ENCODE measurements at places on chromosomes 11 and 22.

DNA sequence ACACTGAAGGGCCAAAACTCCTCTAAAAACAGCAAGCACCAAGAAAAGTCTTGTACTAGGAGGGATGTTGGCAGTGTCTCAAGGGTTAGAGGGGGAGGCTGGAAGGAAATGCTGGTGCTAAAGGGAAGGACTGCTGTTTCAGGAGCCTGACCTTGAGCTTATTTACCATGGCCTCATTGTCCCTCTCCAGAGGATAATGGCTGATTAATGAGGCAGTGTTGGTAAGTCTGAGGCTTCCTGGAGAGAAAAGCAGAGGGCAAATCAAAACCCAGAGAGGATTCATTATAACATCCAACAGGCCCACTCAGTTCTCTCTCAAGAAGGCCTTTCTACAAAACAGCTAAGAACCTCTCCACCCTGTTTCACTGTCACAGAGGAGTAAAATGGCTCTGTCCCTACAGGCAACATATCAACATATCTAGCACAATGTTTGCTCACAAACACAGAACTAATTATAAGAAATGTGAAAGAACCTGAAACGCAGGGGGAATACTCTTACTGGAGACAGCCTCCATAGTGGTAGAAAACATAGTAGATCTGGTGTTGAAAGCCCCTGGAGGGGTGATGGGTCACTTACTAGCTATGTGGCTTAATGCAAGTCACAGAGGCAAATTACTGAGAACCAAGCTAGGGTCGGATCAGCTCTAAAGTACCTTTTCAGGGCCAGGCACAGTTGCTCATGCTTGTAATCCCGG lies 31.4 kb downstream of the NUMA1 start:
- no peak for DNase-seq

GRCh38 chr22:37647928-37648327 lies 8.5 kb downstream of the SH3BP1 start:
- DNase-seq, result no peak

GRCh38 chr11:17369094-17369493 lies 17.5 kb downstream of the NCR3LG1 start:
- DNase-seq, result no peak

DNA sequence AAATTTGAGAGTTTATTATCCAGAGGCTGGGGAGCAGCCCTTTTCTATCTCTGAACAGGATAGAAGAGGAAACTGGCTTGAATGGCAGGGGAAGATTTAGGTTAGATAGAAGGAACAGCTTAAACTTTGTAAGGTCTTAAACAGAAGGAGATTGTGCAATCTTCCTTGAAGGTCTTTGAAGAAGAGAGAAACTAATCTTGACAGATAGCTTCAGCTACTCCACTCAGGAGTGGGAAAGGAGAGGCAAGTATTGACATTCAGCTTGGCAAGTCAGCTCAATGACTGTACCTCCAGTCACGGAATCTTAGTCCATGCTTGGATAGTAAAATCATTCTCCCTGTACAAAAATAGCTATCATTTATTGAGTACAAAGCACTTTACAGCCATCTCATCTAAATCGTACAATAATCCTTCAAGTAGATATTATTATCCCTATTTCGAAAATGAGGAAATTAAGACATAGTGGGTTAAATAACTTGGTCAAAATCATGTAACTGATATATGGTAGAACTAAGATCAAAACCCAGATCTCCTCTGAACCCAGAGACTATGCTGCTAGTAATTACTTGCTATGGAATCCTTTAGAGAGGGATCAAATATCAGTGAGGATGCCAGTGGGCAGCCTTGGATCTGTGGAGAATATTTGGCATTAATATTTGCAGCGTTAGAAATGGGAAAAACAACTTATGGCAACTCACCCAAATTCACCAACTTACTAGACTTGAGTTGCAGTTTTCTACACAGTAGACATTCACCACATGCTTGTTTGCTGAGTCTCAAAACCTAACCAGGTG lies 14.6 kb downstream of the C11orf97 start:
- DNase-seq, result peak; percentile 64

DNA sequence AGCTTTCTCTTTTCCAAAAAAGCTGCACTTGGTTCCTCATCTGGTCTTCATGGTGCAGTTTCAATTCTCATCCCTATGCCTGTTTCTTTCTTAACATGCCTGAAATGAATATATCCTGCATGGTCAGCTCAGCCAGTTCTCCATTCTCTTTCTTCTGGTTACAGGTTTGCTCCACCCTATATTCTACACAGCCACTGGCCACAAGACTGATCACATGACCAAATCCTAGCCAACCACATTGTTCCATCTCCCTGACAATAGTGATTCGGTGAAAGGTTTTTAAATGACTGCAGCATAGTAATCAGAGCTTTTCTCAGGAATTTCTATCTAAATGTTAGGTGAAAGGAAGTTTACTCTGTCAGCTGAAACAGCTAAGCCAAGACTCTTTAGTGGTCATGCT lies 891.4 kb downstream of the METTL15 start:
- no peak for DNase-seq

Measured in GF-D8 (cell line).